Hippocampal formation (tissue), 2 donors: ENCODE measurements at places on chromosomes 6 and 20.

- DNase-seq = no peak
Observed at GRCh38 chr6:24340998-24341938, 16.6 kb downstream of the DCDC2 start.

DNA sequence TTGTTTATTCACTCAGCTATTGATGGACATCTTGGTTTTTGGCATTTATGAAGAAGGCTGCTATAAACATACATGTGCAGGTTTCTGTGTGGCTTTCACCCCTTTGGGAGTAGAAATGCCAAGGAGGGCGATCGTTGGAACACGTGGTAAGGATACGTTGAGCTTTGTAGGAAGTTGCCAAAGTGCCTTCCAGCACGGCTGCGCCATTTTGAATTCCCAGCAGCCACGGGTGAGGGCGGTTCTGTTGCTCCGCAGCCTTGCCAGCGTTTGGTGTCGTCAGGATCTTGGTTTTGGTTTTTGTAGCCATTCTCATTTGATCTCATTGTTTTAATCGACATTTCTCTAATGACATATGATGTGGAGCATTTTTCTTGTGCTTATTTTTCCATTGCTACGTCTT, 21.8 kb downstream of the NTSR1 start:
- no peak for DNase-seq

DNA sequence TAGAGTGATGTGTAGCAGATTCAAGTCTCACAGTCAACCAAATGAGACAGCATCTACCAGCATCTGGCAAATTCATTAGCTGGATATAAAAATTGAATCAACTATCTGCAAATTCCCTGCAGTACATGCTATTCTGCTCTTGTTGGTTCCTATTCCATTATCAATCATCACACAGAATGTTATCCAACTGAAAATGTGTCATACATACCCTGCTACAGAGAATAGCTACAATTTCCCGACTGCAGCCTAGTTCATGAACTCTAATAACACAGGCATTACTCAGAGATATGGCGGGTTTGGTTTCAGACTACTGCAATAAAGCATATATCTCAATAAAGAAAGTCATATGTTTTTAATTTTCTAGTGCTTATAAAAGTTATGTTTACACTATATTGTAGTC, 78.4 kb downstream of the AHI1 start:
- no peak for DNase-seq

DNA sequence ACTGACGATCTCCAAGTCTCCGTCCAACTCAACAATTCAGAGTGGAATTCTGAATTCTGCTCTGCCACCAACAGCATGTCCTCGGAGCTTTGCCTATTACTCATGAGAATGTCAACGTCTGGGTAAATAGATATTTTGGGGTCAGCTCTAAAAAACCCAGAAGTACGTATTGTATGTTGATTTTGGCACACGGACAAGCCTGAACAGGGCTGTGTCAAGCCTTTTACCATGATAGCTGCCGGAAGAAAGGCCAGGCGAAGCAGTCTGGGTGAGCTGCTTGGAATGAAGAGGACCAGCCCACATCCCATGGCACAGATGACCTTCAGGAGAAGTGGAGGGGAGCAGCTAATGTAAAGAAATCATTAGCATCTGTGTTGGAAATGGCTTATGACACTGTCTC, 88.0 kb upstream of the JAG1 start:
- no peak for DNase-seq

DNA sequence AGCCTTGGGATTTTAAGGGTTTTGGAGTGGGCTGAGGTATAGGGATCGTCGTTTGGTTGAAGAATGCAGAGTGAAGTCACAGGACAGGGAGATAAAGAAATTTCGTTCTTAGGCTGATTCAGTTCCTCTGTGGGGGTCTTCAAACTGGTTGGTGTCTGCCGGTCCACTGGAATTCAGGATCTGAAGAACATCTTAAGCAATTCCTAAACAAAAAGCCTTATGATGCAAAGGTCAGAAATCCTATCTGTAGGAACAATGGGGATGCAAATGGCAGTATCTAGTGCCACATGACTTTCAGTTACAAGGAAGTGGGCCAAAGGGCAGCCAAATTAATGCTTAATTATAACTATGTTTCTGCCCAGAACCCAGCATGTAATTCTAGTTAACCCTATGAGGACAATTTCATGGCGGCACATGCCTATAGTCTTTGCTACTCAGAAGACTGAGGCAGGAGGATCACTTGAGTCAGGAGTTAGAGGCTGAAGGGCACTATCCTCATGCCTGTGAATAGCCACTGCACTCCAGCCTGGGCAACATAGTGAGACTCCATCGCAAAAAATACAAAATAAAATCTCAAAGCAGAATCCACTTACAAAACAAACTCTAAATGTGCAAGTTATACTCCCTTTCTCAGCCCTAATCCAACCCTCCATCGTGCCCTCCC, 4.6 kb upstream of the SLC2A10 start:
- no peak for DNase-seq

GRCh38 chr6:117733341-117733740, 58.1 kb downstream of the NUS1 start:
- DNase-seq = no peak

- DNase-seq = no peak
Observed at GRCh38 chr6:63022631-63023030, 188.6 kb upstream of the FKBP1C start.

GRCh38 chr6:14292119-14292518, 174.5 kb downstream of the CD83 start:
- no peak for DNase-seq

- DNase-seq = no peak
Observed at GRCh38 chr6:79180052-79180451, 54.4 kb downstream of the HMGN3 start.

- no peak for DNase-seq
Observed at GRCh38 chr6:42627044-42627443, 63.2 kb downstream of the UBR2 start.

GRCh38 chr20:59063358-59064213, 21.0 kb upstream of the PRELID3B start:
- no peak for DNase-seq

GRCh38 chr6:149403534-149403933, 3.5 kb downstream of the SUMO4 start:
- DNase-seq = no peak

GRCh38 chr20:45752746-45753145, 30.6 kb downstream of the SPINT4 start:
- DNase-seq = no peak
